ENCODE measurements at places on chromosomes 4 and X. TPM values are rescaled to one million over a fixed set of nuclear protein-coding genes. Genes with fewer than 3 reads are reported as not detected.

GRCh38 chrX:66200050-66200664 lies 36.1 kb downstream of the HEPH start:
- H3K4me1 ChIP-seq, result peaks cover 22% of the 10 kb centered on the region
- H3K27me3 ChIP-seq, result no peaks in the 10 kb centered on the region

GRCh38 chrX:101080326-101081124 lies 1.8 kb downstream of the TMEM35A start:
- H3K27me3 ChIP-seq, result peaks cover 3% of the 10 kb centered on the region
- no peak overlapping the region for H3K4me3 ChIP-seq
- H3K4me1 ChIP-seq, result no peaks in the 10 kb centered on the region
- no peak for DNase-seq
- no peaks in the 10 kb centered on the region for H3K36me3 ChIP-seq
- H3K27ac ChIP-seq, result no peak overlapping the region

- no peak overlapping the region for H3K4me3 ChIP-seq
- H3K27me3 ChIP-seq, result no peaks in the 10 kb centered on the region
- H3K4me1 ChIP-seq, result no peaks in the 10 kb centered on the region
- no peak for DNase-seq
Observed at GRCh38 chr4:182425302-182425701, 182.1 kb downstream of the TENM3 start.

DNA sequence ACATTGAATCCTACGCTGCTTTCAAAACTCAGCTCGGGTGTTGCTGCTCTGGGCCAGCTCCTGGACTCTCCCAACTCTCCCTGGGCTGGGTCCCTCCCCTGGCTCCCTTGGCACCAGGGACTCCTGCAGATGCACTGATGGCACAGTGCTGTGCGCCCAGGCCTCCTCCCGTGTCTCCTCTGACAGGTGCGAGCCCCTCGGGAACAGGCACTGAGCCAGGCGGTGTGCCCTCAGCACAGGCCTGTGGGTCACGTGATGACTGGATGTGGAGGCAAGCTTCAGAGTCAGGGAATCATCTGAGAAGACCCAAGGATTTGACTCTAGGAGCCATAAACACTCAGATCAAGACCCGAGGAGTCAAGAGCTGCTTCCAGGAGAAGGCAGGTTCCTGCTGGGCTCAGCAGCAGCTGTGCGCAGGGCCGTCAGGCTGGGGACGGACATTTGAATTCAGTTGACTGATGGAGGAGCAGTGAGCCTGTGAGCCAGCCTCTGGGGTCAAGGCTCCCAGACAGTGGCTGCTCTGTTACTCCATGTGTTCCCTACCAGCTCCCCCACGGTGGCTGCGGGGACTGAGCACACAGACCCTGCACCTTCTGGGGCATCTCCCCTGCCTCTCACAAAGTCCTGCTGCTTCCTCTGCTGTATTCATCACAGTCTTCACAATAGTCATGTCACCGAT lies 33.0 kb downstream of the NAT8L start:
- DNase-seq, result no peak
- peaks cover 2% of the 10 kb centered on the region for H3K27me3 ChIP-seq
- peaks cover 8% of the 10 kb centered on the region for H3K36me3 ChIP-seq
- H3K4me1 ChIP-seq, result no peaks in the 10 kb centered on the region
- H3K27ac ChIP-seq, result no peak overlapping the region
- no peak overlapping the region for H3K4me3 ChIP-seq

DNA sequence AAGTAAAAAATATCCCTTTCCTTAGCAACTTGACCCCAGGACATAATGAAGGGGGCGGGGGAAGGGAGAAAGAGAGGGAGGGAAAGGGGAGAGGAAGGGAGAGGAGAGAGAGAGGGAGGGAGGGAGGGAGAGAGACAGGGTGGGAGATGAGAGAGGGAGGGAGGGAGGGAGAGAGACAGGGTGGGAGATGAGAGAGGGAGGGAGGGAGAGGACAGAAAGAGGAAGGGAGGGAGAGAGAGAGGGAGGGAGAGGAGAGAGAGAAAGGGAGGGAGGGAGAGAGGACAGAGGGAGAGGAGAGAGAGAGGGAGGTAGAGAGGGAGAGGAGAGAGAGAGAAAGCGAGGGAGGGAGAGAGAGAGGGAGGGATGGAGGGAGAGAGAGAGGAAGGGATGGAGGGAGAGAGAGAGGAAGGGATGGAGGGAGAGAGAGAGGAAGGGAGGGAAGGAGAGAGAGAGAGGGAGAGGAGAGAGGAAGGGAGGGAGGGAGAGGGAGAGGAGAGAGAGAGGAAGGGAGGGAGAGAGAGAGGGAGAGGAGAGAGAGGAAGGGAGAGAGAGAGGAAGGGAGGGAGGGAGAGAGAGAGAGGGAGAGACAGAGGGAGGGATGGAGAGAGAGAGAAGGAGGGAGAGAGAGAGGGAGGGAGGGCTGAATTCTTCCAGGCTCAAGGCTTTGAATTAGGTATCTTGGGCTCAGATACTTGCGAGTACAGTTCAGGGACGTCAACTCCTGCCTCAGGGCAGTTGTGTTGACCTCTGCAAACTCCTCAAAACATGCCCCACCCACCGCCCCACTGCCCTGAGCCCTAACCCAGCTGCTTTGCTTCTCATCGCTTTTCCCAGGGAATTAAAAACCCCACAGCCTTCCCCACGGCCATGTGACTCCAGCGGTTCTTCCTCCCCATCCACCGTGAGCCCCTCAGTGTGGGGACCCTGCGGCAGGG lies 40.0 kb upstream of the ADRA2C start:
- H3K27ac ChIP-seq, result no peak overlapping the region
- H3K4me3 ChIP-seq, result no peak overlapping the region
- DNase-seq, result no peak
- H3K36me3 ChIP-seq, result no peaks in the 10 kb centered on the region
- peaks cover 6% of the 10 kb centered on the region for H3K27me3 ChIP-seq

DNA sequence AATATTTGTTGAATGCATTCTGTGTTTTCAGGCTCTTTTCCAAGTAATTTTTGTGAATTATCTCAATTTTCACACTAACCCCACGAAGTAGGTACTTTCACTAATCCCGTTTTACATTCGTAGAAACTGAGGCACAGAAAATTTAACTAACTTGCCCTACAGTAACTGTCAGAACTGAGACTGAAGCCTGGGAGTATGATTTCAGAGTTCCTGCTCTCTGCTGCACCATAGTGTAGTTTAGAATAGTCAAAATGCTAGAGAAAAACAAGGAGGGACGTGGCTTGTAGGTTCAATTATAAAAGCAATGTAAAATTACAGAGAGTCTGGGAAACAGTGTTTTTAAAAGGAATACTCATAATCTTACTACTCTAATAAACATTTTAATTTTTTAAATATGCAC lies 2.2 kb downstream of the CLCN3 start:
- peaks cover 49% of the 10 kb centered on the region for H3K4me1 ChIP-seq
- DNase-seq, result peak; percentile 2
- peak overlapping the region; percentile 98 for H3K27ac ChIP-seq
- peaks cover 19% of the 10 kb centered on the region for H3K27me3 ChIP-seq
- no peaks in the 10 kb centered on the region for H3K36me3 ChIP-seq

- H3K27me3 ChIP-seq, result peaks cover 6% of the 10 kb centered on the region
- H3K4me1 ChIP-seq, result no peaks in the 10 kb centered on the region
Observed at GRCh38 chr4:80240976-80241375, 25.5 kb upstream of the FGF5 start.

SMIM10L2A gene
- polyA plus RNA-seq, result 0.34 TPM

ATP2B3 gene
- not detected for polyA plus RNA-seq
